ENCODE measurements at places on chromosomes 5 and 9. TPM values are rescaled to one million over a fixed set of nuclear protein-coding genes. Genes with fewer than 3 reads are reported as not detected.
A peak's percentile ranks its signal among the peaks of the same experiment; 100 is the strongest.

GRCh38 chr5:148774313-148774712 lies 52.1 kb upstream of the ADRB2 start:
- DNase-seq = no peak

DNA sequence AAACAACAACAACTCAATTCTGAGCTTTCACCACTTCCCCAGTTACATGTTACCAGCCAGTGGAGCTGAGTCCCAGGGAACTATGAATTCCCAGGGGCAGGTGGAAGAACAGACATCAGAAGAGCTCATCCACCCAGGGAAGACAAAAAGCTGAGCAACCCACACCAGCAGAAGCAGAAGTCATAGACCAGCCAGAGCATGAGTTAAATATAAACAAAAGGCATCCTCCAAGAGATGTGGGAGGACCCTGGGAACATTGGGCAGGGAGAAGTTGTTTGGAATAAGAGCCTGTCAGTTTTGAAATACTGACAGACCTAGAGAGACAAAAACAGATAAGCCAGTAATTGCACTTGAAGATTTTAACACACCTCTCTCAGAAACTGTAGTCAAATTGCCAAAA lies 102.3 kb upstream of the LMX1B start:
- no peak for DNase-seq

DNA sequence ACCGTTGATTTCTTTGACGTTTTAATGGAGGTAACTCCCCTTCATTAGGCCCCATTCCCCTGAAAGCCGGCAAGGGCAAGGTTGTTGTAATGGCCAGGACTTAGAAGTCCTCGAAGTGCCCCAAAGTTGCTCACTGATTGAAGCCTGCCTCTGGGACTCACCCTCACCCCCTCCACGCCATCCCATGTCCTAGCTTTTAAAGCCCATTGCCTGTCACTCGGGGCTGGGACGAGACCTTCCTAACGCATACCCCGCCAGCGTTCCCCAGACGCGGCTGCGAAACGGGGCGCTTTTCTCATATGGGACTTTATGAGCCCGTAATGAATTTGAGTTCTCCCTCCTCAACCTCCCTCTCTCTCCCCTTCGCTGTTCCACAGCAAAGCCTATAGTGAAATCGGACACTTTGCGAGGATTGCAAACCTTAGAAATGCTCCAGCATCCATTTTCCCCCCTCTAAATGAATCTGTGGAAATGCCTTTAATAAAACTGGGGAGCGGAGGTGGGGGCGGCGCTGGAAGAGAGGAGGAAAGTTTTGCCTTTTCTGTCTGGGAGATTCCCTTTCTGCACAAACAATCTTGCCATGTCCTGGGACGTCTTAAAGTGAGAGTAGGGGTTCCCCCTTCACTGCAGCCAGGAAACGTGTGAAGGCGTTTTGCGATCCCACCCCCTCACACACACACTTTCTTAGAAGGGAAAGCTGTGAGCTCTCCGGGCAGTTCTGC lies 1.5 kb downstream of the PAPPA start:
- DNase-seq = no peak

DNA sequence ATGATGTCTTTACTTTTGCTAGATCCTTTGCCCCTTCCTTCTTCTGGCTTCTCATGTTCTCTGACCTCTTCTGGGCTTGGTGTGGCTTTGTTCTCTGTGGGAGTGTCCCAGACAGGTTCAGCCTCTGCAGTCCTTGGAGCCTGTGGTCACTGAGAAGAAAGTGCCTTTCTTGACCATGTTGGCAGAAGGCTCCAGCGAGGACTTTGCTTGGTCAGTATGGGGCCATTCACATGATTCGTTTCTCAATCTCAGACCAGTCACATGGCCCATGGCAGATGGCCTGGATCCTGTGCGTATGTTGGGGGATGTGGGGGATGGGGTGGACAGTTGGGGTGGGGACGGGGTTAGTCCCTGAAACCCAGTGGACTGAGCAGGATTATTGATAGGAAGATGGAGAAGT lies 274.1 kb downstream of the ARHGAP26 start:
- no peak for DNase-seq

- DNase-seq = no peak
These were observed 457.0 kb downstream of the SPATA31D1 start for GRCh38 chr9:82445556-82445955.

DNA sequence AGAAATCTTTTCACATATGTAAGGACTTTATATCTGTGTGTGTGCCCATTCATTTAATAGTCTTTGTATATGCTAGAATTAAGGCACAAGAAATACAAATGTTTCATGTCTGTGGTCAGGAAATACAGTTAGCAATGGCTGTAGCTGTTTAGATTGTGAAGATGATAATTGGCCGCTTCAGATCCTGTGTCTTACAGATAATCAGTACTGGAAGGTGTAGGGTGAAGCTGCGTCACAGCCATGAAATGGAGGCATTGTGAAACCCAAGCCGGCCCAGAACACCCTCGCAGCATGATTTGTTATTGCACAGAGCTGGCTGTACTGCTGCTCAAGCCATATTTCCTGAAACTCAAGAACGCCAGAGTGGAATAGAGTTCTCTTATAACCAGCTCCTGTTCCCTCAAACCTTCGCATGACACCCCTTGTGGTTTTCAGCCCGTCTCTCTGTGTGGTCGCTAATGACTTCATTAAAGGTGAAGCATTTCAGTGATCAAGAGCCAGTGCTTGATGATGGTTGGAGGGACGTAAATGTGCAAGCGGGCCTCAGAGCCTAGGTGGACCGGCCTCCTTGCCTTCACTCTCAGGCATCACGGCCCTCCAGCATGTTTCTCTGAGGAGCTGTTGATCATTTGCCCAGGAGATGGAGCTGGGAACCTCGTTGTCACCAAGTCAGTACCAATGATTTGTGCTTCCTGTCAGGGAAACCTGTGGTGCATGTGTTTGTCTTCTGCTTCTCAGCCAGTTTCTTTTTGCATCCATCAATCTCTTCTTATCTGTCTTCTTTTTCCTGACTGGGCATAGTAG lies 80.1 kb downstream of the F2RL2 start:
- DNase-seq = no peak

DNA sequence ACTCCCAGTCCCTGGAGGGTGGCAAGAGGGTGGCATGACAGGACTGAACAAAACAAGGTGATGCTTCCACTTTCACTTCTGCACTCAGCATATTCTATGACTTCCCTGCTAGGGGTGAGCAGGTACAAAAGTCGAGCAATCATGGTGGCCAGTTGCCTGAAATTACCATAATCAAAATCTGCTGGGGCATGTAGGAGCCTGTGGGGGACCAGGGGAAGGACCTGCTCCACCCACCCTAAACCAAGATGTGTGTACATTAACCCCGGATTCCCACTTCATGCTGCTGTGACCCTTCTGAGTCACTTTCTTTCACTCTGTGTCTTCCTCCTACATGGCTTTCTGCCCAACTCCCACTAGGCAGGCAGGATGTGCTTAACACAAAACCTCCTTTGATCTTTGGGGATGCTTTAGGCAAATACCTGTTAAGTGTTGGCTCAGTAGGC lies 73.3 kb upstream of the PHF24 start:
- DNase-seq = no peak

- DNase-seq = no peak
These were observed 98.6 kb downstream of the SLC1A3 start for GRCh38 chr5:36705055-36705454.

DNA sequence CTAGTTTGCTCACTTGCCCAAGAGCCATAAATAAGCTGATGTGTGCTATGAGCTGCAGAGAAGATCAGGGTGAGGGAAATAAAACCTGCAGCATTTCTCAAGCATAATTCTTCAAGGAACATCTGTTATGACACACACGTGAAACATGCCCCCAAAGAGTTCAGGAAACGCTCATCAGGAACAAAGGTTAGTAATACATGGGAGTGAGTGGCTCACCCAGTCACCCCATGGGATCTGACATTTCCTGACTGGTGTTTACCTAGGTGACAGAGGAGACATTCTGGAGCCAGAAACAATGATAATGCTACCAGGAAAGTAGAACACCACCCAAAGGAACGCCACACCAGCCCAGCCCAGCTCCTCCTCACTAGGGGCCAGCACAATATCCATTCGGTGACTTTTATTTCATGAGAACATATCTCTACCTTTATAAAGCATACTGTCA lies 66.0 kb downstream of the FRMD3 start:
- DNase-seq = no peak

GRCh38 chr9:77977210-77977611 lies 54.4 kb downstream of the GNAQ start:
- peak; percentile 85 for DNase-seq

DNA sequence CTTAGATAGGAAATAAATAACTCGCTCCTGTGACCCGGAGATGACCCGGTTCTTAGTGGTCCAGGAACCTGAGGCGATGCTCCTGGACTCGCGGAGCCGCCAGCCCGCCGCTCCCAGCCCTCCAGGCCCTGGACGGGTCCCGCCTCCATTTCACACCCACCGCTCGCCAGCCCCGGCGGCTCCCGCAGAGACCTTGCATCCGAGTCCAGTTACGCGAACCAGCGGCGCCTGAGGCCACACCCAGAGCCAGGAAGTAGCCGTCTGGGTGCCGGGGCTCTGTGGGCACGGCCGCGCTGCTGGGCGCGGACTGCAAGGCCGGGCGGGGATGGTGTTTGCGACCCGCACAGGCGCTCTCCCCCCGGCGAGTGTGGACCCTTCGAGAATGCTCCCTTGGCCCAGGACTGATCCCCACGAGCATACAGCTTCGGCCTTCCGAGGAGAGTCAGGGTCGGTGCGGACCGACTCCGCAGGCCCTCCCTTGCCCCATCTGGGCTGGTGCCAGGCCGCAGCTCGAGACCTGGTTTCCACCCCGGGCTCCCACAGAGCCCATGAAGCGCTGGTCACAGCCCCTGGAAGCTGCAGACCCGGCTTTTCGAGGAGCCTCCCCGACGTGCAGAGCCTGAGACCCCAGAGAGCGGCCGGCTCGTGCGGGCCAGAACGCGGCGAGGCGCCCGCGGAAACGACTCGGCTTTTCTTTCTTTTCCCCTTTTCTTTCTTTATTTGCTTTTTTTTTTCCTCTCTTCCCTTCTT lies 5.2 kb upstream of the BARX1 start:
- DNase-seq = no peak

GRCh38 chr9:3224931-3225330 lies 300.9 kb downstream of the RFX3 start:
- DNase-seq = no peak

GRCh38 chr5:57538341-57538955 lies 55.8 kb upstream of the ACTBL2 start:
- no peak for DNase-seq

- DNase-seq = no peak
These were observed 28.7 kb upstream of the UBAC1 start for GRCh38 chr9:135989722-135990467.

- no peak for DNase-seq
These were observed 35.8 kb downstream of the VLDLR start for GRCh38 chr9:2657427-2657826.

- no peak for DNase-seq
These were observed 251.2 kb downstream of the NFIB start for GRCh38 chr9:14062586-14063221.

DNA sequence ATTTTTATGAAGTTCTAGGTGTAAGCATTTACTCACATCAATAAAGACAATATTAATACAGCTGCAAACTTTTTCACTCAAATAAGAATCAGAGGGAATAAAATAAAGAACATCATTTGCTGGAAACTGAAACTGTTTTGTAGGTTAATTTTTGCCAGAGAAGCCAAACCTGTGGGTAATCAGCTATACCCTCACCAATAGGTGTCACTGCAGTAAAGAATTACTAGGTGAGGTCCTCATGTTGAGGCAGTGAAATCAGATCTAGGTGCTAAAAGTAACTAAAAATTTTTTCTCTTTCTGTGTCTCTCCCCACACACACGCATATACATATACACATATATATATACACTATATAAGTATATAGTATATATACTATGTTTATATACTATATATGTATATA lies 1016.3 kb upstream of the SEMA6A start:
- no peak for DNase-seq

- no peak for DNase-seq
These were observed 18.2 kb upstream of the STK32A start for GRCh38 chr5:147216552-147217154.

DNA sequence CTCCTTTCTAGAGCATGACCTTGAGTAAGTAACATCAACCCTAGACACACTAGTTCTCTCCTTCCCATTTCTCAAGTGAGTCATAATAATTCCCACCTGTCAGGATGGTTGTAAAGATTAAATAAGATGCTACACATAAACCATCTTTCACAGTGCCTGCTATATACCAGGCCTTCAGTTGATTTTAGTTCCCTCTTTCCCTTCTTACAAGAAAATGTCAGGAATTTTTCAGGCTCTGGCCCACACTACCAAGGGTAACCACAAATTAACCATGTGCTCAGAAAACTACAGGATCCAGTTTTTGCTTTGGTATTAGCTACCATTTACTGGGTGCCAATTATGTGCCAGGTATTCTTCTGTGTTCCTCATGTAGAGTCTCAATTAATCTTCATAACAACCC lies 42.7 kb upstream of the RARS1 start:
- DNase-seq = no peak

- DNase-seq = no peak
These were observed 224.6 kb downstream of the GABBR2 start for GRCh38 chr9:98484162-98484561.

DNA sequence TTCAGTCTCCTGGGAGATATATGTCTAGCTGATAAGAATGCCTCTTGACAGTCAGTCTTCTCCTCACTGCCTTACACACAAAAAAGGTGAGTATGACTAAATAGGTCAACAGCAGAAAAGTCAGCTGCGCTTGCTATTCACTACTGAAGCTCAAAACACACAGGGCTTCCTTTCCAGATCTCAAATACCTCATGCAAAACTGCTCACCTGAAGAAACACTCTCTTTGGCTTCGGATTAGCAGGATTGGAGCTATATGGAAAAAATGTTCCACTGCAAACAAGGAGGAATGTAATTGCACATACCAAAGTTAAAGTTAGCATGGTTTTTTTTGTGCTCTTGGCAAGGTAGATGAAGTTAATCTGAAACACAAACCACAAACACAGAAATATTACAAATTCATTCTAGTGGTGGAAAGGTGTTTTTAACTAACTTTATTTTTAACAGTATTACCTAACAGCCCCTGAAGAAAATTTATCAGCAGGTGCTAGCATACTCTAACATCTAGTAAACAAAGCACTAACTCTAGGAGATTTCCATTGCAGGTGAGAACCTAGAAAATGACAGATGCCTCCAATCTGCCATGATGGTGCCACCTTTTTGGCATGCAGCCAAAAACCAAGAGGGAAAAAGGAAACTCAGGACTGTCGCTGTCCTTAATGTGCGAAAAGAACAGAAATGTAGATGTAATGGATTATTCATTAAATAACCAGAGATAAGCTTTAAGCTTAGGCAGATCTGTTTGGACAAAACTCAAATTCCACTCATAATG lies 31.8 kb downstream of the ERMP1 start:
- no peak for DNase-seq

The FBP2 gene
- not detected for total RNA-seq

The PAPPA gene
- 0.07 TPM for total RNA-seq

The EMB gene
- not detected for total RNA-seq

The LHX3 gene
- total RNA-seq = not detected

The SWI5 gene
- total RNA-seq = 32.4 TPM

The ELAVL2 gene
- 0.07 TPM for total RNA-seq

The TXNDC15 gene
- total RNA-seq = 74.9 TPM

The PCDHB14 gene
- total RNA-seq = 0.78 TPM

The OCLN gene
- total RNA-seq = 36.5 TPM

The SLC36A3 gene
- not detected for total RNA-seq

The CD274 gene
- 44.7 TPM for total RNA-seq

The SLC1A3 gene
- not detected for total RNA-seq

The PRELID2 gene
- 32.3 TPM for total RNA-seq

The IGIP gene
- 4.6 TPM for total RNA-seq

The DPYSL3 gene
- total RNA-seq = 138 TPM
